WTC11 (cell line): ENCODE measurements at places on chromosomes 3 and 15. TPM values are rescaled to one million over a fixed set of nuclear protein-coding genes. Genes with fewer than 3 reads are reported as not detected.

GRCh38 chr3:48945891-48946549 lies 27.4 kb downstream of the ARIH2 start:
- DNase-seq = no peak
- H3K27me3 ChIP-seq = no peaks in the 10 kb centered on the region
- no peak overlapping the region for H3K4me3 ChIP-seq
- H3K4me1 ChIP-seq = peaks cover 6% of the 10 kb centered on the region
- H3K27ac ChIP-seq = peak overlapping the region; percentile 61
- H3K36me3 ChIP-seq = peaks cover 2% of the 10 kb centered on the region; the same call in 1 of the 2 replicates

- DNase-seq = no peak
- peaks cover 4% of the 10 kb centered on the region for H3K36me3 ChIP-seq
- H3K4me3 ChIP-seq = no peak overlapping the region
- H3K4me1 ChIP-seq = peaks cover 14% of the 10 kb centered on the region
Observed at GRCh38 chr15:71015342-71015741, 99.9 kb upstream of the THSD4 start.

The GOLGA8S gene
- 0.16 to 0.23 TPM (median 0.22 TPM) in 3 replicates for total RNA-seq

The CFAP92 gene
- total RNA-seq = 2.3 to 2.9 TPM (median 2.6 TPM) in 3 replicates

DNA sequence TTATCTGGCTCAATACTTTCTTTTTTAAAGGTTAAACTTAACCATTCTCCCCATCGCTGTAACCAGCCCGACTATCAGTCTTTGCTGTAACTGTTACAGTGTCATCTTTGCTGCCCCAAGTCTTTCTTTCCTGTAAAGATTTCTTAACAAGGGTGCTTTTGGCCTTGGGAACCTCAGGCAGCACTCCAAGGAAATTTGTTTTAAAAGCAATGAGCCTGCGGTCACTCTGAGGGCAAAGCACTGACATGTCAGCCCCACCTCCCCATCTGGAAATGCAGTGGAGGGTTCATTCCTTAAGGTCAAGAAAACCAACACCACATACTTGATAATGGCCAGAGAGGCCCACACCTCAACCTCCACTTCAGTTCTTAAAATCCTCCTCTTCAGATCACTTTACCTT lies 3.2 kb downstream of the TRANK1 start:
- no peak for DNase-seq
- H3K4me1 ChIP-seq = peaks cover 38% of the 10 kb centered on the region
- H3K27me3 ChIP-seq = peaks cover 42% of the 10 kb centered on the region
- no peak overlapping the region for H3K27ac ChIP-seq
- no peaks in the 10 kb centered on the region; the same call in 1 of the 2 replicates for H3K36me3 ChIP-seq

The SLC28A2 gene
- total RNA-seq = 0.20 TPM in 1 of 3 replicates, not detected in the others

The PODXL2 gene
- total RNA-seq = 33.6 to 38.8 TPM (median 37.8 TPM) in 3 replicates

GRCh38 chr3:156727519-156728205 lies 53.3 kb downstream of the TIPARP start:
- no peak overlapping the region for H3K27ac ChIP-seq
- no peaks in the 10 kb centered on the region for H3K27me3 ChIP-seq
- H3K4me1 ChIP-seq = peaks cover 17% of the 10 kb centered on the region

The RARB gene
- total RNA-seq = 0.14 TPM in 1 of 3 replicates, not detected in the others

DNA sequence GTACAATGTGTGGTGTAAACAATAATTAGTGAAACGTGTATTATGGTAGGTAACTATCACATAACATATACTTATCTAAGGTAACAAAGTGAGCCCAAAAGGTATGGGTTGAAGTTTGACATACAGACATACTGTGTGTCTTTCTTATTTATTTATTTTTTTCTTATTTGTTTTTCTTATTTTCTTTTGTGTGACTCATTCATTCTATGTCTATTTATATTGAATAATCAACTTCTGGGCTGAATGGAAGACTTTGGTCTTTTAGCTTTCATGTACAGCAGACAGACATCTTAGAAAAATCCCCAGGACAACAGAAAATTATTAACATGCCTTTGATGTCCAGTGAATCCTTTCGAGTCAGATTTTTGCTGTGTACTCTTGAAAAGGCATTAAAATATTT lies 200.3 kb upstream of the SLC2A2 start:
- no peak overlapping the region for H3K27ac ChIP-seq
- peaks cover 28% of the 10 kb centered on the region for H3K4me1 ChIP-seq
- no peak overlapping the region for H3K4me3 ChIP-seq
- DNase-seq = no peak

DNA sequence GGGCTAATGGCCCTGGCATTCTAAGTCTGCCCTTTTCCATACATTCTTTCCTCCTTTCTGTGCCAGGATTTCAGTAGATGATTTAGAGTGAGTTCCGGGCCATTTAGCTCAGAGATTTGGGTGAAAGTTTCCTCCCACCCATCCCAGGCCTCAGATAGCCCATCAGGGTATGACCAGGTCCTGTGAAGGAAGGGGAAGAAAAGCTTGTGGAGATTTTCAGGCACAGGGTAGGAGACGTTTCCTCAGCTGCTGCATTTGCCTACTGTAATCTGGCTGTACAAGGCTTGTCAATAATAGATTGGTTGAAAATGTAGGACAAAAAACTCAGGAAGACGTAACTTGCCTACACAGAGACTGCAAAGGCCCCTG lies 63.2 kb upstream of the BCL6 start:
- no peak overlapping the region for H3K4me3 ChIP-seq
- peak overlapping the region; percentile 21; the same call in 1 of the 2 replicates for H3K27ac ChIP-seq
- no peaks in the 10 kb centered on the region; the same call in 1 of the 2 replicates for H3K27me3 ChIP-seq
- peaks cover 3% of the 10 kb centered on the region; the same call in 1 of the 2 replicates for H3K36me3 ChIP-seq

The TF gene
- total RNA-seq = 9.3 to 10.9 TPM (median 9.3 TPM) in 3 replicates

The TICRR gene
- total RNA-seq = 33.7 to 37.4 TPM (median 33.8 TPM) in 3 replicates

The DLL4 gene
- total RNA-seq = 0.94 to 1.6 TPM (median 1.1 TPM) in 3 replicates

DNA sequence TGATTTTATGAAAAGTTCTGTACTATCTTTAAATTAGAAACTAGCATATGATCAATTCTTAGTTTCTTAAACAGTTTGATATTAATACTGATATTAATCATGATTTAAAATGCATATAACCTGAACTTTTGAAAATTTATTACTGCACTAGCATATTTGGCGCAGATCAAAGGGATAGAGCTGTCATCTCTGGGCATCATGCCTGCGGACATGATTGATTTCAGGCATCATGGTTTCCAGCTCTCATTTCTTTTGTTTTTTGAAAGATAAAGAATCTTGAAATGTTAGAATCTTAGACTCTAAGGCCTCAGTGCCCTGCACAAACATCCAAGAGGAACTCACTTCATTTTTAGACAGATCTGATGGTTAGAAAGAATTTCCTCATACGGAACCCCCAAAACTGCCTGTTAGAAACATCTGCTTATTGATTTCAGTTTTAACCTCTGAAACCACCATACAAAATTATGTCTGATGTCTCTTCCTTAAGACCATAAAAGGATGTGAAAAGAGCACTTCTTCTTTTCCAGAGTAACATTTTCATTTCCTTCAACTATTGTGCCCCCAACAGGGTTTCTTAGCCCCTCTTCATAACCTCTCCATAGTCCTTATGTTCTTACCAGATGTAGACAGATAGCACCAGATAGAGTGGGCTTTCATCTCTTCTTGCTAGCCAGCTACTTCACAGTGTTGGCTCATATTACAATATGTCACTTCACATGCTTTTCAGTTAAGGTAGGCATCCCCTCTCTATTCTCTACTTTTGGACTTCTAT lies 110.8 kb downstream of the BBX start:
- H3K36me3 ChIP-seq = no peaks in the 10 kb centered on the region
- DNase-seq = no peak
- no peak overlapping the region for H3K27ac ChIP-seq

DNA sequence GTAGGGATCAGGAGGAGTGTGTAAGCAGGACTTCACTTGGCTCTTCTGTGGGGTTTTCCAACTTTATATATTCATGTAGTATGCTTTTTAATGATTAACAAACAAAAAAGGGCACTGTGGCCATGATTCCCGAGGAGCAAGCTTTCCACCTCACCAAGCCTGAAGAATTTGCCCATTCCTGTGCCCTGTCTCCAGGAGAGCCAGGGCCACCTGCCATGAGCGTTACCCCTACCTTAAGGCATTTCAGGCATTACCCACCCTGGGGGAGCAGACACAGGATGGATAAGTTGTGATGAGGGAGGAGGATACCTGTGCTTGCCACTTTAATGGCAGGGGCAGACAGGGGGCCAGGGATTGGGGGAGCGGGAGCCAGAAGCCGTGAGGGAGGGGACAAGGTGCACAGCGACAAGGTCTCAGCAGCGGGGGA lies 3.0 kb downstream of the TRPM1 start:
- H3K4me3 ChIP-seq = no peak overlapping the region
- H3K27ac ChIP-seq = no peak overlapping the region
- H3K36me3 ChIP-seq = no peaks in the 10 kb centered on the region
- no peak for DNase-seq
- no peaks in the 10 kb centered on the region for H3K27me3 ChIP-seq

The DNAJB11 gene
- total RNA-seq = 44.2 to 56.3 TPM (median 47.8 TPM) in 3 replicates

GRCh38 chr3:3189961-3190360 lies 10.5 kb upstream of the CRBN start:
- peaks cover 11% of the 10 kb centered on the region for H3K36me3 ChIP-seq
- H3K27ac ChIP-seq = no peak overlapping the region
- no peak overlapping the region for H3K4me3 ChIP-seq
- H3K27me3 ChIP-seq = peaks cover 16% of the 10 kb centered on the region
- H3K4me1 ChIP-seq = no peaks in the 10 kb centered on the region

The ZNF654 gene
- 7.0 to 10.0 TPM (median 8.3 TPM) in 3 replicates for total RNA-seq

DNA sequence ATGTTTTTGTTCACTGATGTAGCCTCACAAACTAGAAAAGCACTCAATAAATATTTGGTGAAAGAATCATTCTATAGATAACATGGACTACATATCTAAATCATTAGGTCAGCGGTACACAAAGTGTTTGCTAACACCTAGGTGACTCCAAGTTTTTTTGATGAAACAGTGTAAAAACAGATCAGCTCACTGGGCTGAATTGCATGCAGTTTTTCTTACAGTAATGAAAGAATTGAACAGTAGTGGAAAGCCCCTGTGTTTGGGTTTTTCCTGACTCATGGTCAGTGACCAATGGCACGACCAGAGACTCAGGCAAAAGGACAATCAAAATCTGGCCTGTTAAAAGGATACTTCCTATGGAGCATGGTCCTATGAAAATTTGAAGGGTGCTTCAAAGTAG lies 384.3 kb upstream of the EPHA6 start:
- H3K4me1 ChIP-seq = no peaks in the 10 kb centered on the region
- DNase-seq = no peak
- no peaks in the 10 kb centered on the region for H3K36me3 ChIP-seq
- H3K27ac ChIP-seq = no peak overlapping the region

- DNase-seq = no peak
- H3K27ac ChIP-seq = no peak overlapping the region
- H3K4me1 ChIP-seq = no peaks in the 10 kb centered on the region
- H3K27me3 ChIP-seq = no peaks in the 10 kb centered on the region
- no peak overlapping the region for H3K4me3 ChIP-seq
Observed at GRCh38 chr3:15015456-15015855, 49.7 kb downstream of the MRPS25 start.

DNA sequence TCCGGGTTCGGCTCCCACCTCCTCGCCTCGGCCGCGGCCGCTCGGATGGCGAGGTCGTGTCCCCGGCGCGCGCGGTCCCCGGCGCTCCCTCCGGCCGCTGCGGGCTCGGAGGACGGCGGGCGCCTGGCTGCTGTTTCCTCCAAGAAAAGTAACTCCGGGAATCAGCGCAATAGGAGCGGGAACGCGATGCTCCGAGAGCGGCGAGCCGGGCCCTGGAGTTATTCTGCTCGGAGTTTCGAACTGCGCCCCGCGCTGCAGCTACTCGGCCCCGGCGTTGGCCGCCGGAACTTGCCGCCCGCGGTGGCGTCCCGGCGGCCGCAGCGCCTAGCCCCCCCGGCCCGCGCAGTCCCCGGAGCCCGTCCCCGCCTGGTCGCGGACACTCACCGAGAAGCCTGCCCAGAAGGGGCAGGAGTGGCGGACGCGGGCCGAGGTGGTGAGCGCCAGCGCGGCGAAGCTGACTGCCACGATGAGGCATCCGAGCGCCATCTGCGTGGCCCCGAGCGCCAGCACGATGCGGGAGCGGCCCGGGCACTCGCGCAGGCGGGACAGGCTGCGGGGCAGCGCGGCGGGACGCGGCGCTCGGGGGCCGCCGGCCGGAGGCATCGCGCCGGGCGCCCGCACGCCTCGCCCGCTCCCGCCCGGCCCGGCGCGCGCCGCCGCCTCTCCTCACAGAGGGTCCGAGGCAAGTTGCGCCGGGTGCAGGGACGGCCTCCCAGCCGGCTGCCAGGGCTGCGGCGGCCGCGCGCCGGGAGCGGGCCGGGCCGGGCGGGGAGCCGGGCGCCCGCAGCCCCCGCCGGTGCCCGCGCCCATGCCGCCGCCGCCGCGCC lies 251.9 kb downstream of the TJP1 start:
- H3K27ac ChIP-seq = no peak overlapping the region
- DNase-seq = peak; percentile 58
- H3K4me1 ChIP-seq = peaks cover 34% of the 10 kb centered on the region

The OCA2 gene
- total RNA-seq = 0.27 to 0.39 TPM (median 0.27 TPM) in 3 replicates

GRCh38 chr3:141860086-141860669 lies 16.3 kb upstream of the ATP1B3 start:
- no peak overlapping the region for H3K4me3 ChIP-seq
- no peaks in the 10 kb centered on the region for H3K36me3 ChIP-seq
- H3K4me1 ChIP-seq = peaks cover 4% of the 10 kb centered on the region; the same call in 1 of the 2 replicates
- no peak for DNase-seq
- H3K27ac ChIP-seq = no peak overlapping the region

- H3K4me1 ChIP-seq = peaks cover 4% of the 10 kb centered on the region
- no peak overlapping the region for H3K27ac ChIP-seq
- no peaks in the 10 kb centered on the region for H3K36me3 ChIP-seq
- DNase-seq = no peak
- no peak overlapping the region for H3K4me3 ChIP-seq
Observed at GRCh38 chr15:52695154-52695553, 16.0 kb upstream of the ATOSA start.

The OXTR gene
- 1.6 to 3.6 TPM (median 1.7 TPM) in 3 replicates for total RNA-seq

The C3orf49 gene
- total RNA-seq = not detected in 3 replicates

DNA sequence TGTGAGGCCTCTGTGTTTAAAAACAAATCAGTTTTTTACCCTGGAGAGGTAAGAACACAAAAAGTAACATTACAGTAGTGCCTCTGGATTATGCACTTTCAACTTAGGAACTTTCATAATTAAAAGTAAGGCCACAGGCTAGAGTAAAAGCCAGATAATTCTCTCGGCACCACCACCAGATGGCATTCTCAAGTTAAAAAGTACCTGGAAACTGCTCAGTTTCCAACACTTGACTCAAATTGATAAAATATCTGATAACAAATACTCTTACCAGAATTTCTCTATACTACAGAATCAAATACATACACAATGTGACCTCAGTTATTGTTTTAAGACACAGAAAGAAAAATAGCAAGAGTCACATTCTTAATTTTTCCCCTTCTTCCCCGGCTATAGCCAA lies 19.9 kb downstream of the SPICE1 start:
- H3K4me1 ChIP-seq = no peaks in the 10 kb centered on the region
- peaks cover 6% of the 10 kb centered on the region; the same call in 1 of the 2 replicates for H3K36me3 ChIP-seq
- H3K4me3 ChIP-seq = no peak overlapping the region
- H3K27me3 ChIP-seq = no peaks in the 10 kb centered on the region

The CADPS gene
- 4.3 to 7.5 TPM (median 7.0 TPM) in 3 replicates for total RNA-seq
